ENCODE measurements at places on chromosomes 5 and 9.

GRCh38 chr5:2011481-2012411 is 129.0 kb upstream of the IRX4 start:
- no peak for DNase-seq

- no peak for DNase-seq
Measured at GRCh38 chr9:93397661-93398373, 53.7 kb upstream of the FAM120A start.

DNA sequence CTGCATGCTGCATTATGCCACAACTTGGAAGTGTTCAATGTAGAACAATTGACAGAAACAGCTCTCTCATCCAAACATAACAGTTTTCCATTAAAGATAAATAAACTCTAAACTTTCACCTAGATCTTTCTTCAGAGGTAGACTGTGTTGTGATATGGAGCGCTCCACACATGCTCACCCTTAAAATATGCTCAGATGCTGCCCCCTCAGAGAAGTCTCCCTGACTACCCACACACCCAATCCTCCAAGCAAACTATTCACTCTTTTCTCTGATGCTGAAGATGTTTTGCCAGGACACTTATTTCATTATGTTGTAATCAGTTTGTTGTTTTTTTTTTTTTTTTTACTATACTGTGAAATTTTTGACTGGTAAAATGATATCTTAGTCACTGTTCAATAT is 206.6 kb upstream of the RASA1 start:
- peak; percentile 7 for DNase-seq

DNA sequence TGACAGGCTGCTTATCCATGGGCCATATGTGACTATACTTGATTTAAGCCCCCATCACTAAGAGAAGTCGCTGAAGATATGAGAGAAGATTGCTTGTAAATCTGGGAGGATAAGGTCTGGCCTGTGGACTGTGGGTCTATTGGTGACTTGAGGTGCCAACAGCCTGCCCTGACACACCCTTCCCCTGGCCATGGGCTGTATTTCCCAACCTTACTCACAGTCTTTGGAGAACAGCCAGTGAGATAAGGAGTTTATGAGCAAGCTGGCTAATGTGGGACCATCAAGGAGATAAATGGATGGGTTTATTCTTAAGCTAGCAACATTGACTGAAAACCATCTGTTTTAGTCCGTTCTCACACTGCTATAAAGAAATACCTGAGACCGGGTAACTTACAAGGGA is 231.3 kb downstream of the ZSWIM6 start:
- DNase-seq = no peak

GRCh38 chr9:80076162-80076561 is 504.4 kb downstream of the TLE4 start:
- DNase-seq = no peak

- DNase-seq = no peak
Measured at GRCh38 chr9:76082057-76082456, 191.6 kb downstream of the PCSK5 start.

GRCh38 chr5:147616421-147616820 is 106.6 kb upstream of the DPYSL3 start:
- no peak for DNase-seq

GRCh38 chr9:88072831-88073375 is 65.4 kb downstream of the SPATA31C2 start:
- DNase-seq = no peak

DNA sequence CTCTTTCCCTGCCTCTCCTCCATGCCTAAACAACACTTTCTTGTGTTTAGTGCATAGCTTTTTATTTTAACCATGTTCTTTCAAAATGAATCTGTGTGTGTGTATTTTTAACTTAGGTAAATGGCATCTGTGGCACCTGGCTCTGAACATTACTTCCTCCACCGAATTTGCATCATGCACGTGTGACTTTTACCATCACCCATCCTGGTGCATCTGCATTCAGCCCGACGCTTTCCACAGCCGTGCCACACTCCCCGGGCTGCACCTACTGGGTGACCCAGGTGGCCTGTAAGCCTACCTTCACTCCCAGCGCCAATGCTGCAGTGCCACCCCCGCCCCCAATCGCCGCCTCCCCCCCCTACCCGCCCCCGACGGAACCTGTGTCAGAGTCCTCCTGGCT is 12.7 kb upstream of the FCN1 start:
- DNase-seq = no peak

DNA sequence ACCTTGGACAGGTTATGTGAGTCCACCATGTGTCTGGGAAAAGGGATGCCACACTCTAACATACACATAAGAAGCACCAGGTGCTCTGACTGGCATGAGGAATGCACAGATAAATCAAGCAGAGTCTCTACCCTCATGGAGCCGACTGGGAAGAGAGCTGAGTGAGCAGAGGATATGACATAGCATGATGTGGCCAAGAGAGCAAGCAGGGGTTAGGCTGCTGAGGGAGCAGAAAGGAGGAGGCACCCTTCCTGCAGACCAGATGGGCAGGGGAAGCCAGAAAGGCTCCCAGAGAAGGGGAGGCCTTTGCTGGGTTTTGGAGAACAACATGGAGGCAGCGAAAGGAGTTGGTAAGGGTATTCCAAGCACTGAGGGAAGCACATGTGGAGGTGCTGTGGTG is 223.1 kb downstream of the GNA14 start:
- DNase-seq = no peak
